ENCODE measurements at places on chromosomes 5 and 9. TPM values are rescaled to one million over a fixed set of nuclear protein-coding genes. Genes with fewer than 3 reads are reported as not detected.

CCNH gene
- 46.2 TPM for total RNA-seq

SLC36A2 gene
- total RNA-seq: not detected

IFNA13 gene
- total RNA-seq: not detected

AGXT2 gene
- total RNA-seq: not detected

NEK6 gene
- total RNA-seq: 84.7 TPM

PROP1 gene
- total RNA-seq: not detected

ARID3C gene
- total RNA-seq: 0.16 TPM

KLHL3 gene
- total RNA-seq: 1.2 TPM

SLCO6A1 gene
- total RNA-seq: 0.16 TPM

HTR1A gene
- not detected for total RNA-seq

NR2F1 gene
- 5.4 TPM for total RNA-seq

PCDHB15 gene
- total RNA-seq: 4.6 TPM

BTNL3 gene
- 0.21 TPM for total RNA-seq

CD274 gene
- total RNA-seq: 0.78 TPM

CYLC2 gene
- total RNA-seq: not detected

SCGB3A2 gene
- total RNA-seq: not detected

PCDHGA8 gene
- 1.6 TPM for total RNA-seq

BICD2 gene
- total RNA-seq: 60.6 TPM

SVEP1 gene
- total RNA-seq: 5.0 TPM

LCN15 gene
- not detected for total RNA-seq

KIF4B gene
- not detected for total RNA-seq

CSF2 gene
- total RNA-seq: not detected

ERCC8 gene
- 28.3 TPM for total RNA-seq

PCDHGA4 gene
- total RNA-seq: 2.9 TPM

DMRT2 gene
- total RNA-seq: not detected

CARD9 gene
- 0.91 TPM for total RNA-seq

GLRA1 gene
- not detected for total RNA-seq

TGFBR1 gene
- total RNA-seq: 60.4 TPM

MLLT3 gene
- total RNA-seq: 32.5 TPM

SPINK7 gene
- total RNA-seq: not detected

NUDT12 gene
- 26.7 TPM for total RNA-seq

TERT gene
- 165 TPM for total RNA-seq

ADAMTS6 gene
- 13.2 TPM for total RNA-seq

DMRT3 gene
- total RNA-seq: not detected

ARAP3 gene
- total RNA-seq: 0.16 TPM

ZNF883 gene
- 0.36 TPM for total RNA-seq

LARP1 gene
- total RNA-seq: 85.2 TPM

GOLGA1 gene
- 15.3 TPM for total RNA-seq

ZFAND5 gene
- total RNA-seq: 182 TPM

Data from myocyte (in vitro differentiated cells).